ENCODE measurements at places on chromosomes 2 and 18.

DNA sequence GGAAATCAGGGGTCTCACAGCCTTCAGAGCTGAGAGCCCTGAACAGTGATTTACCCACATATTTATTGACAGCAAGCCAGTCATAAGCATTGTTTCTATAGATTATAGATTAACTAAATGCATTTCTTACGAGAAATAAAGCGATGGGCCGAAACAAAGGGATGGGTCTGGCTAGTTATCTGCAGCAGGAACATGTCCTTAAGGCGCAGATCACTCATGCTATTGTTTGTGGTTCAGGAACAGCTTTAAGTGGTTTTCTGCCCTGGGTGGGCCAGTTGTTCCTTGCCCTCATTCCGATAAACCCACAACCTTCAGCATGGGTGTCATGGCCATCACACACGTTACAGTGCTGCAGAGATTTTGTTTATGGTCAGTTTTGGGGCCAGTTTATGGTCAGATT lies 36.4 kb downstream of the TANC1 start:
- DNase-seq = no peak

- no peak for DNase-seq
These were observed 57.2 kb downstream of the TMEM18 start for GRCh38 chr2:620004-620403.

DNA sequence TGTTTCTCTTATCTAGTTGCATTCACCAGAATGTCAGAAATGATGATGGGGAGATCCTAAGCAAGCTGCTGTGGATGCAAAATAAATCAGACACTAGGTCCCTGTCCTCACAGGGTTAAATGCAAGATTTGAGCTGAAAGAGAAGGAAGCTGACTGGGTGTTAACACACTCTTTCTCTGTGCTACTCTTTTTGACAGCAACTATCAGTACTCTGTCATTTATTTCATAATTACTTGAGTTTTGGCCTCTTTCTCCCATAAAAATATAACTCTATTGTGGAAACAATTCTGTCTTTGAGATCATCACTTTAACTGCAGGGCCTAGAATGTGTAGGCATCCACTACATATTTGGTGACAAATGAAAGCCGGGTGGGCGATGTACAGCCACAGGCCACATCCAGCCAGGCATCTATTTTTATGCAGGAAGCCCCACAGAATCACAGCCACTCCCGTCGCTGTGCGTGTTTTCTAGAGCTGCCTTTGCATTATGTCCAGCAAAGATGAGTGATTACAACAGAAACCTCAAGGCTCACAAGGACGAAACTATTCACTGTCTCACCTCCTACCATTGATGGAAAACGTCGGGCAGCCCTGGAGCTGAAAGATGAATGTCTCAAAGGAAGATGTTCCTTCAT lies 849.0 kb downstream of the RNF144A start:
- DNase-seq = no peak

- DNase-seq = no peak
These were observed 13.5 kb upstream of the REL start for GRCh38 chr2:60867848-60868247.

- no peak for DNase-seq
These were observed 259.8 kb upstream of the LYPD1 start for GRCh38 chr2:132929786-132930185.

All from iPS DF 6.9 (cell line).